ENCODE measurements at places on chromosomes 16 and 17. TPM values are rescaled to one million over a fixed set of nuclear protein-coding genes. Genes with fewer than 3 reads are reported as not detected.

DNA sequence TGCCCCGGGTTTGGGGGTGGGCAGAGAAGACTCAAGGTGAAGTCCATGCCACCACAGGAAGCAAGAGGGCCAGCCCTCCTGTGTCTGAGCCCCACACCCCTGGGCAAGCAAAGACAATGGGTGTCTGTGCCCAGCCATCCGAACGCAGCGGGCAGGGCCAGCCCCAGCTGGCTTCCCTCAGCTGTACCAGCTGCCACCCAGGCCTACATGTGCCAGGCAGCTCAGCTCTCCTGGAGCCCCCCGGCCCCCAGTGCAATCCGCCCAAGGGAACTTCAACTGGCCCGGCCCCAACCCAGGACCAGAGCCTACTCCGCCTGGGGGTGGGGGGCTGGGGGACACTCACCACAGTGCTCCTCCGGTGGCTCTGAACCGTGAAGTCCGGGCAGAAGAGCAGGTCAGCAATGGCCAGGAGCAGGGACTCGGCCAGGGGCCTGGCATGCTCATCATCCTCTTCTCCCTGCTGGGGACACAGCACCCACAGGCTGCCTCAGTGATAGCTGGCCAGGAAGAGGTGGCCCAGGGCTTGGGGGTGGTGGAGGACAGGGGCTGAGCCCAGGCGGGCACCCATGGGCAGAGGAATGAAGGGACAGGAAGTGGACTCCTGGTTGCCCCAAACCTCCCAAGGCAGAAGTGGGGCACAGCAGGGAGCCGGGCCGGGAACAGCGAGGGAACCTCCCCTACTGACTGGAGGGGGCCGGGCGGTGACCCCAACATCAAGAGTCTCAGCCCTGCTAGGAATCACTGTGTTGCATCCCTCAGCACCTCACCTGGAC lies 9.8 kb downstream of the HID1 start:
- H3K27me3 ChIP-seq: no peaks in the 10 kb centered on the region
- DNase-seq: no peak
- H3K4me3 ChIP-seq: no peak overlapping the region
- H3K4me1 ChIP-seq: peaks cover 6% of the 10 kb centered on the region
- H3K36me3 ChIP-seq: no peaks in the 10 kb centered on the region

DNA sequence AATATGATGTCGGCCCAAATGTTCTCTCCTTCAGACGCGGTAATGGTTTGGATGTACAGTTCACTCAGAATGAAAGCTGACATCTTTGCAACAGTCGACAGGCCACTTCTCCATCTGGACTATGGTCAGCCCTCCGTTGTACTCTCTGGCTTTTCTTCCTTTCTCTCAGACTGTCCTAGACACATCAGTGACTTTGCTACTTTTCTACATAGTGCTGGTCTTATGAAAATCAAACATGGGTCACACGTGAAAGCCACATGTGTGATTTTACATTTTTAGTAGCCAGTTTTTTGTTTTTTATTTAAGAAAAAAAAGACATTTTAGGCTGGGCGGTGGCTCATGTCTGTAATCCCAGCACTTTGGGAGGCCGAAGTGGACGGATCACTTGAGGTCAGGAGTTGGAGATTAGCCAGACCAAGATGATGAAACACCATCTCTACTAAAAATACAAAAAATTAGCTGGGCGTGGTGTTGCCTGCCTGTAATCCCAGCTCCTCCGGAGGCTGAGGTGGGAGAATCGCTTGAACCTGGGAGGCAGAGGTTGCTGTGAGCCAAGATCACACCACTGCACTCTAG lies 644.1 kb downstream of the KCNJ2 start:
- no peaks in the 10 kb centered on the region for H3K27me3 ChIP-seq
- H3K4me1 ChIP-seq: no peaks in the 10 kb centered on the region
- no peak overlapping the region for H3K4me3 ChIP-seq
- DNase-seq: no peak
- no peaks in the 10 kb centered on the region for H3K36me3 ChIP-seq
- no peak overlapping the region for H3K27ac ChIP-seq

Gene UTS2R
- 0.13 TPM for total RNA-seq

GRCh38 chr17:63425483-63425882 lies 20.6 kb downstream of the CYB561 start:
- no peak overlapping the region for H3K4me3 ChIP-seq
- no peak overlapping the region for H3K27ac ChIP-seq
- peaks cover 65% of the 10 kb centered on the region for H3K27me3 ChIP-seq
- peak; percentile 80 for DNase-seq
- peaks cover 21% of the 10 kb centered on the region for H3K4me1 ChIP-seq

DNA sequence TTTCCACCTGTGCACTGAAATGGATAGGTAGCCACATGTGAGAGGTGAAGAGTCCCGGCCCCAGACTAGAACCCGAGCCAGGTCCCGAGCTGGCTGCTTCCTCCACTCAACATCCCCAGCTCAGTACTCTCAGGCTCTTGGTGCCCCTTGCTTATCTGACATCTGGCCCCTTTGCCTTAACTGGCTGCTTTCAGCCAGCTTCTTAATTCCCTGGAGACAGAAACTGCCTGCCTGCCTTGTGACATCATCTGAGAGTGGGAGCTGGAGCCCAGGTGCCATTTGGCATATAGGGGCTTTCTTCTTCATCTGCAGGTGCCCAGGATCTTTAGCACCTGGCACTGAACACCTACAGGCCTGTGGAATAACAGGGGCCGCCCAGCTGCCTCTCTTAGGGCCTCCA lies 8.9 kb downstream of the CHAD start:
- peaks cover 24% of the 10 kb centered on the region for H3K4me1 ChIP-seq
- no peak for DNase-seq
- no peak overlapping the region for H3K4me3 ChIP-seq
- peak overlapping the region; percentile 41 for H3K27ac ChIP-seq

DNA sequence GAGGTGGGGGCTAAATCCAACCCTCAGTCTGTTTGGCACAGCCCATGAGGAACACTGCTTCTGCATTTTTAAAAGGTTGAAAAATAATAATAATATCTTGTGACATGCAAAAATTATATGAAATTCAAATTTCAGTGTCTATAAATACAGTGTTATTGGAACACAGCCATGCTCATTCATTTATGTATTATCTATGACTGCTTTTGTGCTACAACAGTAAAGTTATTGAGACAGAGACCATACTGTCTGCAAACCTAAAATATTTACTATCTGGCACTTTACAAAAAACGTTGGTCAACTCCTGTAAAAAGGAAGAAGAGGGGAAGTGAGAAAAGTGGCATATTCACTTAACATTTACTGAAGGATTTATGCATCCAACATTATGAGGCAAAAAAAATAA lies 3.1 kb downstream of the ABCA5 start:
- no peak overlapping the region for H3K27ac ChIP-seq
- no peaks in the 10 kb centered on the region for H3K27me3 ChIP-seq
- H3K4me3 ChIP-seq: no peak overlapping the region
- no peak for DNase-seq
- peaks cover 34% of the 10 kb centered on the region for H3K4me1 ChIP-seq

DNA sequence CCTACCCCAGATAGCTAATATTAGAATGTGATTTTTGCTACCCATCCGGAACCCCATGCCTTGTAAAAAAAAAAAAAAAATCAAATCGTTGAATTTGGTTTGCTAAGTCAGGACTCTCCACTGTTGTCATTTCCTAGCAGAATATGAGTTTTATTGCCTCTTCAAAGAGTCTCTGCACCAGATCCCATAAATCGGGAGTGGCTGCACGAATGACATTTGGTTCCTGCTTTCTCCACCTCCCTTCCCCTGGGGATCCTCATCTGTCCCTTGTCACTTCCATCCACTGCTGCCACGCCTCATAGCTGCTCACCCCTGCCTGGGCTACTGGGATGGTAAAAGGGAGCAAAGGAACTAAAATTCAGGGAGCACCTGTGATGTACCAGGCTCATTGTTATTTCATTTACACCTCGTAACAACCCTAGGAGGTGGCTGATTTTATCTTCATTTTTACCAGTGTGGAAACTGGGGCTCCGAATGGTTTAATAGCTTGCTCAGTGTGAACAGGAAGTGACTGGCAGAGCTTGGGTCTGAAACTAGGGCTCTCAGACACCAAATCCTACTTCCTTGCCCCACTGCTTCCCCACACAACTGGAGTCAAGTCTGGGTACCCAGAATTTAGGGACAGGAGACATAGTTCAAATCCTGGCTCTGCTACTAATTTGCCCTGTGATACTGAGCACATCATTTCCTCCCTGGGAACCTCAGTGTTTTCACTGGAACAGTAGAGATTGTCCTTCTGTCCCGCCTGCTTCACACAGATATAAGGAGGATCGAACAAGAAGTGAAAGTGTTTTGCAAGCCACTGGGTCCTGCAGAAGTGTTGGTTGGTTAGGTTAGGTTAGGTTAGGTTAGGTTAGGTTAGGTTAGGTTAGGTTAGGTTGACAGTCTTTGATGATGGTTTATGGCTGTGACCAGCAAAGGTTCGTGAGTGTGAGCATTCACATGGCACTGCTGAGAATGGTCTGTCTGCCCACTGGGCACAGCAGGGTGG lies 585 bp upstream of the KRT36 start:
- DNase-seq: no peak
- H3K27ac ChIP-seq: no peak overlapping the region
- no peaks in the 10 kb centered on the region for H3K36me3 ChIP-seq
- H3K4me3 ChIP-seq: no peak overlapping the region
- H3K27me3 ChIP-seq: no peaks in the 10 kb centered on the region
- H3K4me1 ChIP-seq: peaks cover 12% of the 10 kb centered on the region

- DNase-seq: peak; percentile 64
- H3K36me3 ChIP-seq: no peaks in the 10 kb centered on the region
- H3K4me1 ChIP-seq: peaks cover 49% of the 10 kb centered on the region
- no peak overlapping the region for H3K27ac ChIP-seq
- H3K4me3 ChIP-seq: peak overlapping the region; percentile 95
Measured at GRCh38 chr17:8125154-8125946, 1.4 kb upstream of the HES7 start.

- peaks cover 27% of the 10 kb centered on the region for H3K27me3 ChIP-seq
- peaks cover 28% of the 10 kb centered on the region for H3K4me1 ChIP-seq
- no peaks in the 10 kb centered on the region for H3K36me3 ChIP-seq
- no peak within 1 kb of the TSS for H3K27ac ChIP-seq
Measured at GRCh38 chr17:63476854-63477479, at the start of gene ACE. ACE (plus strand) TSS chr17:63477061; CDS start chr17:63477095, 34 bp downstream.
